ENCODE measurements at places on chromosomes 6 and 20.

GRCh38 chr6:111541026-111541681 lies 58.1 kb upstream of the REV3L start:
- DNase-seq: no peak

DNA sequence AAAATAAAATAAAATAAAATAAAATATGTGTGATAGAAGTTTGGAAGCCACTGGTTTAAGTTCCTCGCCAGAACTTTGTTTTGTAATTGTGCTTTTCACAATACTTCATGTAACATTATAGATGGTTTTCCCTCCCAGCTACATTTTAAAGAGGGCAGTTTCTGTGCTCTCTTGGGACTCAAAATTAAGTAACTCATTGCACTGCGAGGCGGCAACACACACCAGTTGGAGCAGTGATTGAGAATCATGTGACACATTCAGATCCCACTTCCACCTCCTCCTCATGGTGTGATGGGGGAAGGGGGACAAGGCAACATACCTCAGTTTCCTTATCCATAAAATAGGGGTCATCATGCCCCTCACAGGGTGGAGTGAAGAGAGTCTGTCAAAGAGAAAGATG lies 7.5 kb downstream of the C2 start:
- DNase-seq: no peak

- DNase-seq: no peak
These were observed 99.8 kb downstream of the FILIP1 start for GRCh38 chr6:75393806-75394205.

GRCh38 chr6:4550227-4550597 lies 226.0 kb upstream of the CDYL start:
- DNase-seq: no peak

- DNase-seq: no peak
These were observed 102.7 kb downstream of the FIG4 start for GRCh38 chr6:109793792-109794191.

- no peak for DNase-seq
These were observed 302.0 kb downstream of the ALDH8A1 start for GRCh38 chr6:134647861-134648260.

- DNase-seq: no peak
These were observed 79.0 kb upstream of the PDE10A start for GRCh38 chr6:165742047-165742446.

GRCh38 chr20:11700831-11701230 lies 216.9 kb upstream of the BTBD3 start:
- no peak for DNase-seq

DNA sequence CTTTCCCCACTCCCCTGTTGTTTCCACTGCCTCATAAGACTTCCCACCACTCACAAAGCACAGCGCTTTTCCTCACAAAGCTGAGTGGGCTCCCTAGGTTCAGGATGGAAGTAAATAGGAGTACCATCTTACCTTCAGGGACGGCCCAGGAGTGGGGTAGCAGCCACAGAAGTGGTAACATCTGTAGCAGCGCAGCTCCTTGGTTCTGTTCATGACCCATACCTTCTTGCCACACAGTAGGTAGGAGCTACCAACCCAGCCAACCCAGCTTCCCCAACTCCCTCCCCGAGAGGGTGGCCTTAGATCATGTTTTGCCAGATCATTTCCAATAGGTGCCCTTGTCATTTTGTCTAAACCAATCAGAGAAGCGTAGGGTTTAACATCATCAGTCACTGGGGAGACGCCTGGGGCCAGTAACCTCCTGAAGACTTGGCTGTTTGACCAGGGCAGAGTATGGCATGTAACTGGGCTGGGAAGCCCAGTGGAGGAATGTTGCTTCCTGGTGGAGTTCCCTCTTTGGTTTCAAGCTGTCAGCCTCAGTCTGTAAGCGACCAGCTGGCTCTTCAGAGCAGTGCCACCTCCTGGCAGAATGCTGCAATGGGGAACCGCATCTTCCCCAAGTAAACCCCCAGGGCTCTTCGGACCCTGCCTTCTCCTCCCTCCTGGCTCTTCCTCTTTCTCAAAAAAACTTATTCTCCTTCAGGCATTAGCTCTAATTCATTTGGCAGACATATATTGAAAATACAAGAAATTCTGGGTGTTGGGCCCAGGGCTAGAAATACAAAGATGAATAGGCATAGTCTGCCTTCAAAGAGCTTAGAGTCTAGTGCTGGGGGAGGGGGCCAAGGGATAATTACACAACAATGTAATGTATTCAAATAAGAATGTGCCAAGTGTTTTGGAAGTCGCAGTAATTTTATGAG lies at the start of gene HLA-DMA:
Gene HLA-DMA, minus strand, starts transcription at position 281 of the 923 bp plus-strand sequence. Its CDS starts 61 bp downstream, at position 220.
- peak; percentile 73 for DNase-seq

DNA sequence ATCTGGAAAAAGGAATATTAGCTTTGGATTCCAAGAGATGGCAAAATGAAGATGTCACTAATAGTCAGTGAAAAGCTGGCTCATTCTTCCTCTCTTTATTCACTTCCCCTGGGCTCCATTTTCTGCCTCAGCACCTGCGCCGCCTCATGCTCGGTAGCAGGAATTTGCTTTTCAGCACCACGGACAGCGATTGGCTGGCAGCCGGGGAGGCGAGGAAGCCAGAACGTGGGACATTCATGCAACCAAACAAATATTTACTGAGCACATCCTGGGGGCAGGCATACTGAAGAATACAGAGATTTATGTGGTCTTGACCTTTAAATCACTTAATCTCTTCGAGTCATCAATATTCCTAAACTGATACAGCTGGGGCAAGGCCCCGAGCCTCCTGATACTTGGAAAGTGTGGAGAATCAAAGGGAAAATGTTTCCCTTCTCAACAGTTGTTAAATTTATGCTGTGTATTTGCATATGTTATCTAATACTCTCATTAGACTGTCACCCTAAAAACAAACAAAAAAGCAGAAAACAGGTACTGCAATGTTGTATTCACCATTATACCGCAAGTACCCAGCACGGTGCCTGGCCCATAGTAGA lies 12.1 kb upstream of the PDYN start:
- DNase-seq: peak; percentile 56

DNA sequence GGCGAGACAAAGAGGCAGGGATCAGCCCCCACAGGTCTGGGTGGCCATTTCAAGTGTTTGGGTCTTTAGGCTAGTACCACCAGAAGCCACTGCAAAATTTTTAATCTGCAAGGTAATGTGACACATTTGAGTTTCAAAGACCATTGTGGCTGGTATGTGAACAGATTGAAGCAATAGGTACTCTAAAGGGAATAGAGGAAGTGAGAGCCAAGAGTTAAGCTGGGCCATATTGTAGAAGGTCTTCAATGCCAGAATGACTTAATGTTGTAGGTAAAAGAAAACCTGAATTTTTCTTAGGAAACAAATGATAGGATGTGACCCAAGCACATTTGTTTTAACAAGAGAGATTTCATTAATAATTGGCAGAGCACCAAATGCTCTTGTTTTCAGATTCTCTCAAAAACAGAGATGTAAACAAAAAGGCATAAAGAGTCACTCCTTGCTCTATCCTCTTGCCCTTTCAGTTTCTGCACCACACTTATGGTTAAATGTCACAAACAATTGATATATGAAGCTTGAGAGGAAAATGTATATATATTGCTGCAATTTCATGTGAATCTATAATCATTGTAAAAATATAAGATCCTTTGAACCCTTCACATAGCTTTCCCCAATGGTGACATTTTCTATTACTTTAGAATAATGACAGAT lies 307.1 kb upstream of the PLN start:
- no peak for DNase-seq

- no peak for DNase-seq
These were observed 641.6 kb upstream of the AGPAT4 start for GRCh38 chr6:161915456-161915964.

DNA sequence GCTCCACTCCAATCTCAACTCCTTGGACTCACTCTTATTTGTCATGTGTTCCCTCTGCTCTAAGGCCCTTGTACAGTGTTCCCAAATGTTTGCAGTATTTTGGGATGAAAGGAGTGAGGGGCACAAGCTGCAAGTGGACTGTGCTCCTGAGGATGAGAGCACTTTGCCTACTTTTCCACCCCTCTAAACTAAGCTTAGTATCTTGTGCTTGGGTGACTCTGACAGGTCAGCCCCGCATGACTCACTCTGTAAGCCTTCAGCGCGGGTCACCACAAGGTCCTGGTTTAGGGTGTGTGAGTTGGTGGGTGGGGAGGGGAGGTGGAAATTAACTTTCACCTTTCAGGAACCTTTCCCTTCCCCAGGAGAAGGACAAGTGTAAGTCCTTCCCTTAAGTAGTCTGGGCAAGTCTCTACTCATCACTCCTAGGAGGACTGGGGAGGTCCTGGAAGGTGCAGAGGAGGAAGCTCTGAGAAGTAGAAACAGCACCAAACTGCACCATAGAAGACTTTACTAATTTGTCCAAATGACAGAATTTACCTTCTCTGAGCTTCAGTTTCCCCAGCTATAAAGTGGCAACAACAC lies 68.8 kb upstream of the EPB41L1 start:
- DNase-seq: no peak

- no peak for DNase-seq
These were observed 361.4 kb upstream of the FLRT3 start for GRCh38 chr20:14698605-14699373.

DNA sequence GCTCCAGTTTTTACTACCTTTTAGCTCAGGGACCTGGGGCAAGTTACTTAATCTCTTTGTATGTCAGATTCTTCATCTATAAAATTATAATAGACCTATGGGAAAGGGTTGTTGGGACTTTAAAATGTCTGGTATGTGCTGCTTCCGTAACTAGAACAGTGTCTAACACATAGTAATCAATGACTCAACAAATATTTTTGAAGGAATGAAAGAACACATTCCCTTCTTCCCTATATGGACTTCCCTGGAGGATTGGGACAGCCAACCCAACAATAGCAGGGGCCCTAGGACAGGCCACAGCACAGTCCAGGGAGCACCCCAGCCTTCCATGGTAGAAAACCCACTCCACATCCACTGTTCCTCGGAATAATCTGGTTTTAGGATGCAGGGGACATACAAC lies 50.7 kb upstream of the TPD52L1 start:
- no peak for DNase-seq

- no peak for DNase-seq
These were observed 136.4 kb downstream of the TBXT start for GRCh38 chr6:166031275-166031674.

DNA sequence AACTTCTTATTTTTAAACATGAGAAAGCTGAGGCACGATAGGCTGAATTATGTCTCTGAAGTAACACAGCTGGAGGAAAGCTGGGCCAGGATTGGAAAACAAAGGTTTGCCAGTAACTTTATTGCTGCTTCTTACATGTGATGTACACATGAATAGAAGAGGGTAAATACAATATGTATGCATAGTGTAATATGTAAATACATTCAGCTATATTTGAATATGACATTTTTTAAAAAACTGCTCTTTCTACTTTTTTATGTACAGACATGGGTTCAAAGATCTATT lies 90.2 kb downstream of the ADTRP start:
- no peak for DNase-seq

DNA sequence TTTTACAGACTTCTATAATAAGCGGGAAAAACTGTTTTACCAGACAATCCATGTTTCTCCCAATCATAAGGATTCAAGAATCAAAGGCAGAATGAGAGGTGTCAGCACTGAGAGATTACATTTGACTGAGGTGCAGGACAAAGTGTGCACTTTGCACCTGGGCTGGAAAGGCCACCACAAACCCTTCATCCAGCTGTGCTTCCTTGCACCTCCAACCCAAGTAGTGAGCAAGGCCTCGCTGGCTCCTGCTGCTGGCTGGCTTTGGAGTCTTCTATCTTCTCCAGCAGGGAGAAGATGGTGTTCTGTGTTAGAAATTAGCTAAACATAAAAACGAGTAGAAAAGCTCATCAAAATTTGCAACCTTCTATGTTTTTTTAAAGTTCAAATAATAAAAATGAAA lies 77.7 kb downstream of the CHD6 start:
- DNase-seq: no peak

- DNase-seq: no peak
These were observed 64.4 kb downstream of the TPD52L1 start for GRCh38 chr6:125217992-125218391.

GRCh38 chr6:16839631-16840179 lies 78.4 kb upstream of the ATXN1 start:
- no peak for DNase-seq

- no peak for DNase-seq
These were observed 29.3 kb downstream of the RALGAPB start for GRCh38 chr20:38501858-38502436.

DNA sequence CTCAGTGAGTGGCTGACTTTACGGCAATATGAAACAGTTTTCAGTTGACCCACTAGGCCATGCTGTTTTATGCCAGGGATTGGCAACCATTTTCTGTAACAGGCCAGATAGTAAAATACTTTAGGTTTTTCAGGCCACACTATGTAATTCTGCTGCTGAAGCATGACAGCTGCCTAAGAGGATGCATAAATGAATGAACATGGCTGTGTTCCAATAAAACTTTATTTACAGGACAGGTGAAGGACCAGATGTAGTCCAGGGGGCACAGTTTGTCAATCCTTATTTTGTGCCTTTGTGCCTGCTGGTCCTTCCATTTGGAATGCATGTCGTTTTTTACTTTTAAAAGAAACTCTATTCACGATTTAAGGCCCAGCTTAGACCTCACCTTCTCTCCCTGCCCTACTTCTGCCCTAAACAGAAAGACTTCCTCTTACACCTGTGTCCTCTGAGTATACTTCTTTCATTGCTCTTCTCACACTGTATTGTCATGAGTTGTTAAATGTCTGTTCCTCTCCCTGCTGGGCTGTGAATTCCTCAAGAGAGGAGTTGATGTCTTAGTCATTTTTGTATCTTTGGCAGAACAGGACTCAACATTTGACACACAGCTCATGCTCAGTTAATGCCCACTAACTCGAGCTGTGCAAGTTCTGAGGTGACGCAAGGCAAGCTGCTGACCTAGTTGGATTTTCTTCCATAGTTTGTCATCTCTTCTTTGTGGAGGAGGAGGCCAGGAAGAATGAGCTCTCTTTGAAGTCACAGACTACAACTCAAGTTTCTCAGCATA lies 90.1 kb upstream of the MAP7 start:
- no peak for DNase-seq

DNA sequence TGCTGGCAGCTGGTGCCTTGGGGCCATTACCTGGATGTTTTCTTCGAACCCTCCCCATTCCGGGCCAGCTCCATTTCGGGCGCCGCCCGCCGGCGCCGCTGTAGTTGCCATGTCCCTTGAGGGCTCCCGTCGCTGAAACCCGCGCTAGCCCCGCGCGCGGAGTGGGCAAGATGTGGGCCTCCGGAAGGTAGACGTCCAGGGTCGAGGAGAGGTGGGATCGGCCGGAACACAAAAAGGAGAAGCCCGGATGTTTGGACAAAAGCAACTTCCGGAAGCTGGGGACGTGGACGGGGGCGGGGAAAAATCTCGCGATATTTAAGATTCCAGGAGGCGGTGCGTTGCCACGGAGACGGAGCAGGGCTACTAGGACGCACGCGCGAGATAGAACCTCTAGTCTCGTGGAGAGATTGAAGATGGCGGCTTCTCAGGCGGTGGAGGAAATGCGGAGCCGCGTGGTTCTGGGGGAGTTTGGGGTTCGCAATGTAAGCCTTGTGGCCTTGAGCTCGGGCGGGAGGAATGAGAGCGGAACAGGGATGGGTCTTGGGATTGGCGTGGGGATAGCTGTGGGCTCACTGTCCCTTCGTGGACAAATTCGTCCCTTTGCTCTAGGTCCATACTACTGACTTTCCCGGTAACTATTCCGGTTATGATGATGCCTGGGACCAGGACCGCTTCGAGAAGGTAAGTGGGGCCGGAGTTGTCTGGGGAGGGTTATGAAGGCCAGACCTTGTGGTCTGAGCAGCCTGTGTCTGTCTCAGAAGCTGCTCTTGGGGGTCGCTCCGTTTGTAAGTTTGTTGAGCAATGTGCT lies at the start of the genes POLR1C and YIPF3:
Gene POLR1C, plus strand, starts transcription at position 393 of the 808 bp plus-strand sequence. Its CDS starts 21 bp downstream, at position 414.
Gene YIPF3, minus strand, starts transcription at position 230 of the 808 bp plus-strand sequence. Its CDS starts 119 bp downstream, at position 111.
- peak; percentile 97 for DNase-seq

Data from activated naive CD4-positive, alpha-beta T cell treated with Interleukin-2 at 50 U/mL for 16 hours (primary cell).